ENCODE measurements at places on chromosomes 2 and 18.

GRCh38 chr2:71074893-71075395 is 6.5 kb downstream of the NAGK start:
- DNase-seq, result no peak

- no peak for DNase-seq
Observed at GRCh38 chr2:165109915-165110314, 93.9 kb downstream of the SCN3A start.

DNA sequence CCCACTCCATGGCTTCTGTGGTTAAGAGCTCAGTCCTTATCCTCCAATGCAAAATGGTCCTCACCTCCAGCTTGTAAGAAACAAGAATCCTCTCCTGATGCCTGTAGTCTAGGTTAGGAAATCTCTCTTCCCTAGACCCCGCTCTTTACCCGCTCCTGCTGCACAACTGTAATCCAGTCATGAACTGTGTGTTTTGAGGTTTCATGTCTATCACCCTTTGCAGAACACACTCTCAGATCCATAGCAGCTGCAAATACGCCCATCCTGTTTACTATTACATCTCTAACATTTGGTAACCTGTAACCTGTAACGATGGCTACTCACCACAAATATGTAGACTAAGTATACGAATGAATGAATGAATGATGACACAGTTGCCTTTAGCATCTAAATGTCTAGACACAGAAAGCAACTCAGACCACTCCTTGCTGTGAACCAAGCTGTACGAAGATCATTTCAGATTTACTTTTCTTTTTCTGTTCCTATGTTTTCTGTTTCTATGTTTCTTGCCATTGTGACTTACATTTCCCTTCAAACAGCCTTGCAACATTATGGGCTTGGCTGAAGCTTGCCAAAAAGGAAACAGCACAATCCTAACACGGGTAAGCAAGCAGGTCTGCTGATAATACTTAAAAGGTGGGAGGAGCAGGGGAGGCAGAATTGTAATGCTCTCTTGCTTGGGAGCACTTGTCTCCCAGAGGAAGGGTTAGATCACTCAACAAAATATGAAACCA is 53.7 kb downstream of the EPHA4 start:
- DNase-seq, result no peak

DNA sequence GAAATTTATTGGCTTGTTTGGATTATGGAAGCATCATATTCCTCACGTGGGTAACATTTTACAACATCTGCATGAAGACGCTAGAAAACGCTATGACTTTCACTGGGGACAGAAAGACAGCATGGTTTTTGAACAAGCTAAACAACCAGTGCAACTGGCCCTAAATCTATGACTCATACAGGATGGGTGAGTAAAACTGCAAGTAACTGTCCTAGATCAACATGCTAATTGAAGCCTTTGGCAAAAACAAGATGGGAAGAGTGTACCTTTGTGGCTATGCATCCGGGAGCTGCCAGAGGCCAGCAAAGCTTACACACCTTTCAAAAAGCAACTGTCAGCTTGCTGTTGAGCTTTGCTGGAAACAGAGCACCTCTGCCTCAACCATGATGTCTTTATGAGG is 1096.0 kb upstream of the DDX18 start:
- no peak for DNase-seq

GRCh38 chr18:4093676-4094075 is 361.4 kb downstream of the DLGAP1 start:
- no peak for DNase-seq

- DNase-seq, result no peak
Observed at GRCh38 chr2:233029321-233029720, 3.2 kb upstream of the NEU2 start.

DNA sequence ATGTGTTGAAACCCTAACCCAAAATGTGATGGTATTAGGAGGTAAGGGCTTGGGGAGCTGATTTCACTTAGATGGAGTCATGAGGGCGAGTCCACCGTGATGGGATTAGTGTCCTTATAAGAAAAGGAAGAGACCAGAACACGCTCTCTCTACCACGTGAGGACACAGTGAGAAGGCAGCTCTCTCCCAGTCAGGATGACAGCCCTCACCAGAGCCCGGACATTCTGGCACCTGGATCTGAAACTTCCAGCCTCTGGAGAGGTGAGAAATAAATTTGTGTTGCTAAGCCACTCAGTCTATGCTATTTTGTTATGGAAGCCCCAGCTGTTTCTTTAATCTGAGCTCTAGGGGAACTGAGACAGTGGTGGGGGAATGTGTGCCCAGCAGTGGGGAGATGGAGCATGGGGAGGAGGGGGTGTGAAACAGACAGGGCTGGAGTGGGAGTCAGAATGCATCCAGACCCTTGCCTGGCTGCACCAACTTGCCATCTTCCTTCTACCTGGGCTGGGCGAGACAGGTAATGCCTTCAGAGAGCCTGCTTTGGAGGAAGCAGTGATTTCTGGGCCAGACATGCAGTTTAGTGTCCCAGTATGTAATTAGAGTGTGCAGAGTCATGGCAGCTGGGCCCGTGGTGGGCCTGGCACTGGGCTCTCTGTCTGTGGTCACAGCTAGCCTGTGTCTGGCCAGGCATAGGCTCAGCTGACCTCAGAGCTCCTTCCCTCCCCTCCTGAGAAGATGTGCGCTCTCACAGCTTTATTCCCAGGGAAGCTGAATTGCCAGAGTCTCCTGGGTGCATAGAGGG is 38.1 kb downstream of the RHOB start:
- DNase-seq, result no peak

- no peak for DNase-seq
Observed at GRCh38 chr2:48719480-48720177, 35.9 kb downstream of the LHCGR start.

DNA sequence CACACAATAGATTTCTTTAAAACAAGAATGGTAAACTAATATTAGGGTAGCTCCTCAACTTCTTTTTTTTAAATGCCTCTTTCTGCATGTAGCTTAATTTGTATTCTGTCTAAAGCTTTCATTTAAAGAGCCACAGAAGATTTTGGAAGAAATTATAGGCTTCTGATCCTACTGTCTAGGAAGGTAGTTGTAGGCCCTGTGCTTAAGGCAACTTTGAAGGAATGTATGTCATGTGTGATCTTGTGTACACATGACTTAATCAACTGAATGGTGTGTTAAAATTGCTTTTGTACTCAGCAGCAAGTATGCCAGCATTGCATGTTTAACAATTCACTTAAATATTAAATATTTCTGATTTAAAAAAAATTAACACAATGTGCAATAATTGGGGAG is 51.5 kb upstream of the LYPD6 start:
- no peak for DNase-seq

DNA sequence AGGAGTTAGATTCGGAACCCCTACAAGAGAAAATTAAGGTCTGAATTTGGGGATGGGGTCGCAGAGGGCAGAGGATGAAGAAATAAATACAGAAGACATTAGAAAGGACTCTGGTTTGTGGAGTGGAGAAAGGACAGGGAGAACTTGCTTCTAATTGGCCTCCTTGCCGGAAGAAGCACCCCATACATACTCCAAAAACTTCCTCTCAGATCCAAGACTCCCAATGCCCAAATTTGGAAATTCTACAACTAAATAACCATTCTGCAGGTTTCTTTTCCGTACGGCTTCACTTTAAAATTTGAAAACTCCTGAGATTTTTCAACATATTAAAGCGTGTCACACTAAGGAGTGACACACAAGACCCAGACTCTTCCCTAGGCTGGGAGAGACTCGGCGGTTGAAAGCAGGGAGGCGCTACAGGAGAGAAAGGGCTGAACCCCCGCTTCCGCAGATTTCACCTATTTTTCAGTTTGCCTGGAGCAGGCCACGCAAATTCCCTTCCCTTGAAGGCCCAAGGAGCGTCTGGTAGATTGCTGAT is 478 bp downstream of the CLHC1 start:
- DNase-seq, result no peak

DNA sequence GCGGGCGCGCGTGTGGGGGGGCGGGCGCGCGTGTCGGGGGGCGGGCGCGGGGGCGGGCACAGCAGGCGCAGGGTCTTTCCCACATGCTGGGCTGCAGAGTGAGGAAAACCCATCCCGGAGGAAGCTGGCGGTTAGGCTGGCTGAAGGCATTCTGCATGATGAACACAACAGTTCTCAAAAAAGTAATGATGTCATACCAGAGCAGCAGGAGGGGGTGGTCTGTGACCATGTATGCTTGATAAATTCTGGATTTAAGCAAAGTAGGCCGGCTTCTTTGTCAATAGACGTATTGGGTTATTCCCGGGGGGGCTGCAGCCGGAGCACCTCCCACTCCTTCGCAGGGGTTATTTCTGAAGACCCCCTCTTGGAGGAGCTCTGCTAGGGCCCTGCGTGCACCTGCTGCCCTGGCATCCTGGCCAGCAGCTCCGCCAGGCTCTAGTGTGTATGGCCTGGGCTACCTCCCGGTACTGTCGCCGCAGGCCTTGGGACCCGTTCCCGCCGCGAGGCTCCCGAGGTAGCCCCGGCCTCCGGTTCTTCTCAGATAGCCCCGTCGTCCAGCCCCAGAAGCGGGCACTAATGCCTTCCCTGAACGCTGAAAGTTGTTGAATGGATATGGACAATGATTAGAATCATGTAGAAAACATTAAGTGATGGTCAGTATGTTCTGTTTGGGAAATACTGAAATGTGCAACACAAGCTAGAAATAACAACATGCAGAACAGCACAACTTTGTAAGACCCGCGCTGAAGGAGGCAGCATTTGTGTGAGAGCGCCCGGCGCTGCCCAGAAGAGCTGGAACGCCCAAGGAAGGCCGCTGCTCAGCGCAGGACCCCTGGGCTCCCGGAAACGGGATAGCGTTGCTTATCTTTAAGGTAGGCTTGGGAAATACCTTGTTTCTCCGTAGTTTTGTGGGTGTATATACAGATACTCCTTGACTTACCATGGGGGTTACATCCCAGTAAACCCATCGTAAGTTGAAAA is 101.4 kb upstream of the RAB6C start:
- no peak for DNase-seq

DNA sequence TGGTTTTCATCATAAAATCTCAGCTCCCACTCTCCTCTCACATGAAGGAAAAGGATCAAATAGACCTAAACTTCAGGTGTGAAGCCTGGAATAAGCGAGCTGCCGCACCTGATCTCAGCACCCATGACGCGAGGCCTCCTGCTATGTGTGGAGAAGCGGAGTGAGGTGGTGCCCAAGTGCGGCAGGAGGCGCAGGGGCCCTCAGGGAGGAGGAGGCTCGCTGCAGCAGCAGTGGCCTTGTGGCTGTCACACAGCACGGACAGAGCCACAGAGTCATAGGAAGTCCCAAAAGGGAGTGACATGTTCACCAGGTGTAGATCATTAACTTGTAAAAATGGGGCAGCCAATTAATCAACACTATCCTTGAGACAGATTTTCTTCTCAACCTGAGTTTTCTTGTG is 9.1 kb downstream of the SCLY start:
- DNase-seq, result no peak

GRCh38 chr2:72413716-72414115 is 266.1 kb upstream of the CYP26B1 start:
- no peak for DNase-seq

- no peak for DNase-seq
Observed at GRCh38 chr2:109451671-109452070, 162.1 kb downstream of the SEPTIN10 start.

- DNase-seq, result no peak
Observed at GRCh38 chr2:10668402-10669012, 21.3 kb downstream of the NOL10 start.

- DNase-seq, result no peak
Observed at GRCh38 chr2:26429779-26430578, 28.3 kb downstream of the DRC1 start.

DNA sequence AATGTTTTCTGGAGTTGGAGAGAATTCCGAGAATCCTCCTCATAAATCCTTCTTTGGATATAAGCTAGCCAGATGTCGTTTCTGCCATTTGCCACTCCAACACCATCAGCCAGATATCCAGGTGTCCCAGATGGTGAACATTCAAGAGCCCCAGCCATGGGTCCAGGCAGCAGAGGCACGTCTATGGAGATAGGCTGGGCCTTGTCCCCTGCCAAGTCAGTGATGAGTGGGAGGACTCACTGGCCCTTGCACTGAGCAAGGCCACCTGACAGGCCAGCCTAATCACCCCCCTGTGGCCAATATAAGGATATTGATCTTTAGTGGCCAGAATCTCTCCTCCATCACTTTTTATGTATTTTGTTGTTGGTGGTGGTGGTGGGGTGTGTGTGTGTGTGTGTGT is 28.0 kb downstream of the ARID5A start:
- DNase-seq, result no peak

- DNase-seq, result no peak
Observed at GRCh38 chr2:48161628-48162027, 255.3 kb upstream of the FBXO11 start.

DNA sequence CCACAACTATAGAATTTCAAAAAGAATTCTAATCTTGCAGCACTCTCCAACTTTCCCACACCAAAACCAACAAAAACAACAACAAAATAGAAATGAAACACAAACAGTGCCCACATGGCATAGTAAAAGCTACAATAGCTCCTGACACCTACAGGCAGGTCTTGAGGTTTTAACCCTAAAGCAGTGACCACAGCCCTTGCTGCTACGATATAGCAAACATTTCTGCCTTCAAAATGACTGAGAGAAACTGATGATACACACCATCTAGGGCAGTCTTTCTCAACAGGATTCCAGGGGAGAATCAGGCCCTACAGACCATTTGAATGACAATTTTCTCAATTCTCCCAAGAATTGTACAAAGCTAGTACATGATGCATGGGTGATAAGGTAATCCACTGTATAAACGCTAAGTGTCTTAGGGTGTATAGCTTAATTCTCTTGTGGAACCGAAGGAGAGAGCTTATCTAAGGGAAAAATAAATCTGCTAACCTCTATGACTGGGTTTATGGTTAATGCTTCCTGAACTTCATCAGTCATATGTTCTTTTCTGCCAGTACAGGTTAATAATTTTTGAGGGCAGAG is 46.5 kb downstream of the TRAK2 start:
- DNase-seq, result no peak

DNA sequence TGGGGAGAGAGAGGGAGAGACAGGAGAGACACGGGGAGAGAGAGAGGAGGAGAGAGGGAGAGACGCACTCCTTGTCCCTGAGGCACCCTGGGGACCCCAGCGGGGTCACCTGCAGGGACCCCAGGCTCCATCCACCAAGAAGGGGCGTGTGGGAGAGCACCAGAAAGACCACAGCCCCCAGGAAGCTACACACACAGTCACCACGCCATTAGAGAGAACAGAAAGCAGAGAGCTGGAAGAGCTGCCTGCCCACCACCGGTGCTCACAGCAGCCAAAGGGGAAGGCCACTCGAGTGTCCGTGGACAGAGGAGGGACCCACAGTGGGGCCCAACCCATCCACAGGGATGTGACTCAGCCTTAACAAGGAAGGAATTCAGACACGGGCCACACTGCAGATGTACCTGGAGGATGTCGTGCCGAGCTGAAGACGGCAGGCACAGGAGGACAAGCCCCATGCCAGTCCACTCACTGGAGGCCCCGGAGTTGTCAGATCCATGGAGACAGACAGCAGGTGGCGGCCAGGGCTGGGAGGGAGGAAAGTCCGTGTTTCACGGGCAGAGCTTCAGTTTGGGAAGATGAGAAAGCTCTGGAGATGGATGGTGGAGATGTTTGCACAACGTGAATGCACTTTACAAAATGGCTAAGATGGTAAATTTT is 11.5 kb upstream of the NFATC1 start:
- DNase-seq, result no peak

DNA sequence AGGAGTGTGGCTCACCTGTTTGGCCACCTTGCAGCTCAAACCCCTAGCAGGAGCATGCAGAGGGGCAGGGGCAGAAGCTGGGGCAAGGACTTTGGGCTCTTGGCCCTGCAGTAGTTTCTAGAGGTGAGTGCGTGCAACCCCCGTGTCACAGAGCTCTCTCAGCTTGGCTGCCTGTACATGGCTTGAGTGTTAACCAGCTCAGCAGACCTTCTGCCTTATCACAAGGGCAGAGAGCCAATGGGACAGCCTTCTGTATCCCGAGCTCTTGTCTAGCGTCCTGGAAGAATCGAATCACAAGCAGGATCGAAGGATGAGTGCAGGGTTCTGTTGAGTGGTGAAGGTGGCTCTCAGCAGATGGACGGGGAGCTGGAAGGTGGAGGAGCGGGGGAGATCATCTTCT is 120.3 kb upstream of the TMEM18 start:
- DNase-seq, result no peak

Data from stimulated activated naive CD4-positive, alpha-beta T cell treated with Interleukin-2 at 50 U/mL for 16 hours (primary cell).